ENCODE measurements at places on chromosomes 5 and 9.

- no peak for DNase-seq
Observed at GRCh38 chr9:35556776-35557175, 48.3 kb upstream of the TESK1 start.

- DNase-seq: no peak
Observed at GRCh38 chr9:96192710-96193109, 109.3 kb downstream of the HSD17B3 start.

GRCh38 chr9:92706218-92706940, 36.4 kb upstream of the IPPK start:
- DNase-seq: no peak

GRCh38 chr5:123776761-123777160, 264.8 kb downstream of the CSNK1G3 start:
- no peak for DNase-seq

GRCh38 chr5:22351178-22351577, 502.0 kb downstream of the CDH12 start:
- no peak for DNase-seq

DNA sequence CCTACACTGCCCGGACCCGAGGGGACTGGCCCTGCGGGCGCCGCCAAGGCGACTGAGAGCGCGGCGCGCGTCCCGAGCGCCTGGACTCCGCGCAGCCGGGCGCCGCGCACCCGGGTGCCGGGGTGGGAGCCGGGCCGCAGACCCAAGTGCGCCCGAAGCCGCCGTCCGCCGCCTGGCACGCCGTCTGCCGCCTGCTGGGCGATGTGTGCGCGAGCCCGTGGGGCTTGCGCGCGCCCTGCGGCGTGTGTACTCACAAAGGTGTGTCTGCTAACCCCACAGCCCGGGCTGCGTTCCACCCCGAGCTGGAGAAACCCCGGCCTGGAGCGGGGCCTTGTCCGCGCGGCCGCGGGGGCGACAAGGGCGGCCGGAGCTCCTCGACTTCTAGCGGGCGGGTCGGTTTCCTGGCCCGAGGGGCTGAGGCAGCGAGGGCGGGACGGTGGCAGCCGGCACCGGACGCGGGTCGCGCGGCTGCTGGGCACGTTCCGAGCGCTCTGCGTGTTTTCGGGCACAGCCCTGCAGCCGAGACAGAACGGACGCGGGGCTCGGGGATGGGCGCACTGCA, 1.1 kb upstream of the ZSWIM6 start:
- peak; percentile 43 for DNase-seq

GRCh38 chr9:136044207-136044970, 50.7 kb downstream of the NACC2 start:
- no peak for DNase-seq

GRCh38 chr5:135141303-135142268, 107.6 kb upstream of the PITX1 start:
- no peak for DNase-seq

DNA sequence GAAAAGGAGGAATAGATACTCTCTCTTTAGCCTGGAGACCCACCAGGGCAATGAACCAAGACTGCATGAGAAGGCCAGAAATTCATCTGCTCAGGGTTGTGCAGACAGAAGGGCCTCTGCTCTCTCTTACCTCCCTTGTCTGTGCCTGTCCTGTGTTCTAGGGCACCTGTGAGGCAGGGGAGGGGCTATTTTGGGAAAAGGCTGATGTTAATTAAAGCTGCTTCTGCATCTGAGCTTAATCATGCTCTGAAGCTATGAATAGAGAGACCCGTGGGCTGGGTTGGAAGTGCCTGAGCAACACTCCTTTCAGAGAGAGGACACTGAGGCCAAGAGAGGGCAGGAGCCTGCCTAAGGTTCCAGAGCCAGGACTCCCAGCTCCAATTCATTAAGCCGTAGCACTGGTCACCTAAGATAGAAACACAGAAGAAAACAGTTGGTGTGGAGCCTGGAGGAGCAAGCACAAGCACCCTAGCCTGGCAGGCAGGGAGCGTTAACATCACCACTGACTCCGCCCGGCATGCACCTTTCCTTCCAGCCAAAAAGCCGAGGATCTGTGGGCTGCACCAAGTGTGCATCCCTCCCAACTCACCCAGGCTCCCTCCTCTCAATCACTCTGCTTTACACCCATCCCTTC, 31.4 kb upstream of the STING1 start:
- no peak for DNase-seq

DNA sequence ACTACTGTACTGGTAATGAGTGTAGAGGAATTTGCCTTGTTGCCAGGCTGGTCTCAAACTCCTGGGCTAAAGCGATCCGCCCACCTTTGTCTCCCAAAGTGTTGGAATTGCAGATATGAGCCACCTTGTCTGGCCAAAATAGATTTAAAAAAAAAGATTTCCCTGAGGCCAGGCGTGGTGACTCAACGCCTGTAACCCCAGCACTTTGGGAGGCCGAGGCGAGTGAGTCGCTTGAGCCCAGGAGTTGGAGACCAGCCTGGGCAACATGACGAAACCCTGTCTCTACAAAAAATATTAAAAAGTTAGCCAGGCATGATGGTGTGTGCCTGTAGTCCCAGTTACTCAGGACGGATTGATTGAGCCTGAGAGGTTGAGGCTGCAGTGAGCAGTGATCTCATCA, 62.5 kb downstream of the IPO11 start:
- no peak for DNase-seq

- no peak for DNase-seq
Observed at GRCh38 chr5:150519978-150520377, 12.0 kb downstream of the NDST1 start.

- no peak for DNase-seq
Observed at GRCh38 chr5:172501708-172502320, 47.5 kb upstream of the SH3PXD2B start.

- DNase-seq: no peak
Observed at GRCh38 chr5:80060966-80061365, 25.8 kb downstream of the THBS4 start.

DNA sequence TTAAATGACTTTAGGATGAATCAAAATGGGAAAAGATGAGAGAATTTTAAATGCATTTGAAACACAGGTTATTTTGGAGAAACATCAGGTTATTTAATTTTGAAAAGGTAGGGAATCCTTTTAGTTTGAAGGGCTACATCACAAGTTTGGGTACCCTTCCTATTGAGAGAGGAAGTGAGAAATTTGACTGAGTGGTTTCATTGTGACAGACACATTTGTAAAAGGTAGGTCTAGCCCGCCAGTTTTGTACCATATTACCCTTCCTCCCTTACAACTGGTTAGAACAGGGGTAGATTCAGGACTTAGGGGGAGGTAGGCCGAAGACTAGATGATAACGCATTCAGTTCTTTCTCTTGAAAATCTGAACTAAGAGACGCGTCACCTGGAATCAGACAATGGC, 464.2 kb downstream of the EBF1 start:
- DNase-seq: no peak

GRCh38 chr5:73321757-73322436, 126.7 kb downstream of the FOXD1 start:
- DNase-seq: no peak

DNA sequence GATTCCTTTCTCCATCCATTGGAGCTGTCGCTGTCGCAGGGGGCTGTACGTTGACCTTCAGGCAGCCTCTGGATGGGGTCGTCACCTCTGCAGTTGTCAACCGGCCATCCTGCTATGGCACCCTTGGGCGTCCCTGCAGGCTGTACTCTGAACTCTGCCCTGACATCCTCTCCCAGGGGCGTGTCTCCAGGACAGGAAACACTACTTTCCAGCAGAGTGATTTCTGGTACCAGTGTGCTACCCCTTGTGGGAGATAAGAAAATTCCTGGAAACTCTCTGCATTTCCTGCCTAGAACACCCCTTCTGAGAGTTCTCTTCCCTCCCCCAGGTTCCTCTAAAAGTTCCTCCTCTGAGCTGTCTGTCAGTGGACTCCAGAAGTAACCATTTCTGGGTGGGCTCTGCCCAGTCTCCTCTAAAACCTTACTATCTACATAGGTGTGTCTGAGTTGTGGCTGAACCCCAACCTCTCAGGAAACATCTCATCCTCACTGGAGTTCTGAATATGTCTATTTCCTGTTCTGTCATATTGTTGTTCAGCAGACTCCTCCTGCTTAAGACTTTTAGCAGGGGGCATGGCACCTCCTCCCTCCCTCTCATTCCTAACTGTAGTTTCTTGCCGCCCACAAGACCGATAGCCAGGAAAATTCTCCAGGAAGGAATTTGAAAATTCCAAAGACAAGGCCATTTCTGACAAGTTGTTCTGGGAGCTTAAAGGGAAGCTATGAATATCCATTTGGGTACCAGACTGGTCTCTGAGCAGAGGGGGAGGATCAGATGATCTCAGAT, 145.3 kb upstream of the RASEF start:
- no peak for DNase-seq

- DNase-seq: no peak
Observed at GRCh38 chr5:39191216-39191615, 28.1 kb downstream of the FYB1 start.
